ENCODE measurements at places on chromosomes 1 and 21.

- DNase-seq = no peak
These were observed 39.5 kb downstream of the BACH1 start for GRCh38 chr21:29338256-29338655.

DNA sequence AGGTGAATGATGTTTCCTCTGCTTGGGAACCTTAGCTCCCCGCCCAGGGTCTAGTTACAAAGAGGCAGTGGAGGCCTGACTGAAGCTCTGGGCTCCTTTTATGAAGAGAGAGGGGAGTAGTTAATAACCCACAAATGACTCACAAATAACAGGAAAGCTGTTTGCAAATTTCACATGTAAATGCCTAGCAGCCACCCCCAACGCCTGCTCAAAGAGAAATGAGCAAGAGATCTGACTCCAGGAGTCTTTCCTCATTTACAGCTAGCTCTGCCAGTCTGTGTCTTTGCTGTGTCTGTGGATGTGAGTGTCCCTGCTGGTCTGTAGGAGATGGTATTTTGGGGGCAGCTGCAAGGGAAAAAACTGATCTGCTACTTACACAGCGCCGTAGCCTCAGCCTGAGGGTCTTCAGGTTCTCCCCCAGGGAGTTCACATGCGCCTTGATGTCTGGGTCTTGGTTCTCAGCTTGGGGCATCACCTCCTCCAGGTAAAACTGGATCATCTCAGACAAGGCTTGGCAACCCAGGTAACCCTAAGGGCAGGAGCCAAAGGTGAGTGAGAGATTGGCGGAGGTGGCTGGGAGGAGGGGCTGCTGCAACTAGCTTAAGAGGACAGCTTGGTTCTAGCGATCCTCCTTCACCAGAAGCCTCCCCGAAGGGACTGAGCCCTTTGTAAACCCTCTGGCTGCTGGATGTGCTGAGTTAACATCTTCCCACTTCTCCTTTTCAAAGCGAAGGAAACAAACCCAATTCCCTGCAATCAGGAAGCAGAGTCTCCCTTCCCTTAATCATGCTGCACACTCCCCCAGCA, at the start of gene IL19:
Gene IL19 (plus strand): TSS at position 243 of the 807 bp plus-strand sequence. CDS start 65,890 bp downstream, outside the sequence.
- DNase-seq = no peak

- no peak for DNase-seq
These were observed 256.7 kb downstream of the COL11A1 start for GRCh38 chr1:102851616-102852015.

DNA sequence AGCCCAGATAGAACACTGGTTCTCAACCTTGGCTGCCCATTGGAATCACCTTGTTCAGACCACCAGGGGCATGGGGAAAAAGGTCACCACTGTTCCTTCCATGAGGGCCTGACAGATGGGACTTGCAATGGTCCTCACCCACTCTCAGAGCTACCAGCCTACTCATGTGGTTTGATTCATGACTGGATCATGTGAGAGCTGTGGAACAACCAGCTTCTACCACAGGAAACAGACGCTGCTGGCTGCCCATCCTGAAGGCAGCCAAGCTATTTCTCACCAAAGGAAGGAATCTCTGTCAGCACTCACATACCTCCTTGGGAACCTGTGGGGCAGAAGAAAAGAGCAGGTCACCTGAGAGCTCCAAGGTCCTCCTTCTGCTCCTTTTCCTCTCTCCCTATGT, 53.6 kb downstream of the CAPN8 start:
- no peak for DNase-seq

DNA sequence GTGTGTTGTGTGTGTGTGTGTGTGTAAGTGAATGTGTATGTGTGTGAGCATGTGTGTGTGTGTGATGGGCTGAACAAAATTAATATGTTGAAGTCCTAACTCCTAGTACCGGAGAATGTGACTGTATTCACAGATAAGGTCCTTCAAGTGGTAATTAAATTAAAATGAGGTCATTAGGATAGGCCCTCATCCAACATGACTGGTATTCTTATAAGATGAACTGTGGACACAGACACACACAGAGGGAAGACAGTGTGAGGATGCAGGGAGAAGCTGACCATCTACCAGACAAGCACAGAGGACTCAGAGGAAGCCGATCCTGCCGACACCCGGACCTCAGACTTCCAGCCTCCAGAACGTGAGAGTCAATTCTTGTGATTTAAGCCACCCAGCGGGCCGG, 91.2 kb upstream of the PGBD5 start:
- no peak for DNase-seq

- DNase-seq = no peak
These were observed 409.9 kb upstream of the ESRRG start for GRCh38 chr1:217133092-217133491.

- DNase-seq = no peak
These were observed 20.9 kb upstream of the TMEM222 start for GRCh38 chr1:27301052-27301422.

- DNase-seq = no peak
These were observed 78.4 kb upstream of the POU3F1 start for GRCh38 chr1:38125016-38125415.

- DNase-seq = no peak
These were observed 67.5 kb upstream of the RGS7 start for GRCh38 chr1:241424480-241424971.

GRCh38 chr1:114319418-114319817, 165.7 kb upstream of the SYT6 start:
- no peak for DNase-seq

DNA sequence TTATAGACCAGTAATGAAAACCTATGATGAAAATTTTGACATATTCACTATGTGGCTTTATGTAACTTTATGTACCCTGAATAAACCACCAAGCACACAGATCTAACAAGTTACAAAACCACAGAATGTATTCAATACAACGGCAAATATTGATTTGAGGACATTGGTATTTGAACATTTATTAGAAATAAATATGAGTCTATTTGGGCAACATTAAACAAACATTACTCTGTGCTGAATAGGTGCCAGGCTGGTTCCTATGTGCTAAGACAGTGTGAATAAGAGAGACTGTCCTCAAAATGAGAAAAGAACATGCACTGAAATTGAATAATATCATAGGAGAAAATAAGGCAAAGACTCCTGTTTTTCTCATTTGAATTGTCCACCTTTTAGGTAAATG, 1341.2 kb downstream of the PLA2G4A start:
- no peak for DNase-seq

DNA sequence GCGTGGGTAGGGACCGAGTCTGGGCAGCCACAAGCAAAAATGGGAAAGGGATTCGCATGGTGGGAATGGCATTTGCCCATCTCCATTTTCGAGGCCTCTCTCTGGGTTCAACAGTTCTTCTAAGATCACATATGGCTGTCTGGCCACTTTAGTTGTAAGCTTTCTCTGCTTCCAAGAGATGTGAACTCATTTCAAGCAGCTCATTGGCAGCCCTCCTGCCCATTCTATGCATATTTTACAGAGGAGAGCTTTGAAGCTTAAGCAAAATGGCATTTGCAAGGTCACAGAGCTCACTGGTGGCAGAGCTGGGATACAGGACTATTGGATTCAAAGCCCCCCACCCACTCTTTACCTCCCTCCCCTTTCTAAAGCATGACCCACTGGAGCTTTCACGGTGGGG, 93.7 kb downstream of the HHIPL2 start:
- no peak for DNase-seq

DNA sequence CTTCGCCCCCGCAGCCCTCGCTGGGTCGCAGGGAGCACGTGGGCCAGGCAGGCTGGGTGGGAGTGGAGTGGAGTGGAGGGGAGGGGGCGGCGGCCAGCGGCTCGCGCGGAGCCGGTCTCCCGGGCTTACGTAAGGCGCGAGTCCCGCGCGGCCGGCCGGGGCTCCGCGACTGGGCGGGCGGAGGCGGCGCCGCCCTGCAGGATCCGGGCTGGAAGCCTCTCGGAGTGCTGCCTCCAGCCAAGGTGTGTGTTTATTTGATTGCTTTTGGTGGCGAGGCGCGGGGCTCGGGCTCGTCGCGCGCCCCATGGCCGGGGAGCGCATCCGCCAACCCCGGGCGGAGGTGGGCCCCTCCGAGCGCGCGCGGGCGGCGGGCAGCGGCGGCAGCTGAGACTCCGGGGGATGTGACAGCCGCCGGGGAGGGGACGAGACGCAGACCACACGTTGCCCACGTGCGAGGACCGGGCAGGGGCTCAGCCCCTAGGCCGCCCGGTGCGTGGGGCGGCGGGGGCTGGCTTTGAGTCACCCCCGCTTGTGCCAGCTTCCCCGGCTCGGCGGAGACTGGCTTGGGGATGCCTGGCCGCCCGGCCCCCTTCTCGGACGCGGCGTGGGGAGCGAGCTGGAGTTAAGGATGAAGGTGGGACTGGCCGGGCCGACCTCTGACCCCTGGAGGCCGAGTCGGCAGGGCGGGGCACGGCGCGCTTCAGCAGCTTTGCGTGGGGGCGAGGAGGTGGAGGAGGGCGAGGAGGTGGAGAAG, 402 bp upstream of the AK4 start:
- no peak for DNase-seq

DNA sequence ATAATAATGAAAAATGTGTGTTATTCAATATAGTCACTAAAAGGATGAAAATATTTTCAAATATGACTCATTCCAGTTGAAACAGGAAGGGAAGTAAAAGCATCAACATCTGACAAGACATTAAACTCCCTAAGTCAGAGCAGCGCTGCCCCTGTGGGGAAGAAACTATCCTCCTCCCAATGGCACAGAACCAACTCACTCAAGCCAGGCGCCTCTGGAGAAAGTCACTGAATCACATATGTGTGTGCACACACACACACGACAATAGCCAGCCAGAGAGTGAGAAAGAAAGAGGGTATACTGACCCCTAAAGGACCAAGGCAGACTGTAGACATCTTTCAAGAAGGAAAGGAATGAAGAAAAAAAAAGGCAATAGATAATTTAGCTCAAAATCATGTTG, 126.9 kb downstream of the SETD4 start:
- no peak for DNase-seq

DNA sequence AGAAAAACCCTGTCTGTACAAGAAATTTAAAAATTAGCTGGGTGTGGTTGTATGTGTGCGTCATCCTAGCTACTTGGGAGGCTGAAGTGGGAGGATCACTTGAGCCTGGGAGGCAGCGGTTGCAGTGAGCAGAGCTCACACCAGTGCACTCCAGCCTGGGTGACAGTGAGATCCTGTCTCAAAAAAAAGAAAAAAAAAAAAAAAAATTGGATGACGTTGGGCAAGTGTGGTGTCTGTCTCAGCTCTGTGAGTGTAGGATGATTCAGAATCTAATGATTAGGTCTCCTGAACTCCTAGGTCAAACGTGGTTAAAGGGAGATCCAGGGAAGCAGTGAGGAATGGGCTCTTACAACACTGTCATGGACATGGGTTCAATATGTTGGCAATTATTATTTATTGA, 435.9 kb downstream of the KIF26B start:
- DNase-seq = no peak

DNA sequence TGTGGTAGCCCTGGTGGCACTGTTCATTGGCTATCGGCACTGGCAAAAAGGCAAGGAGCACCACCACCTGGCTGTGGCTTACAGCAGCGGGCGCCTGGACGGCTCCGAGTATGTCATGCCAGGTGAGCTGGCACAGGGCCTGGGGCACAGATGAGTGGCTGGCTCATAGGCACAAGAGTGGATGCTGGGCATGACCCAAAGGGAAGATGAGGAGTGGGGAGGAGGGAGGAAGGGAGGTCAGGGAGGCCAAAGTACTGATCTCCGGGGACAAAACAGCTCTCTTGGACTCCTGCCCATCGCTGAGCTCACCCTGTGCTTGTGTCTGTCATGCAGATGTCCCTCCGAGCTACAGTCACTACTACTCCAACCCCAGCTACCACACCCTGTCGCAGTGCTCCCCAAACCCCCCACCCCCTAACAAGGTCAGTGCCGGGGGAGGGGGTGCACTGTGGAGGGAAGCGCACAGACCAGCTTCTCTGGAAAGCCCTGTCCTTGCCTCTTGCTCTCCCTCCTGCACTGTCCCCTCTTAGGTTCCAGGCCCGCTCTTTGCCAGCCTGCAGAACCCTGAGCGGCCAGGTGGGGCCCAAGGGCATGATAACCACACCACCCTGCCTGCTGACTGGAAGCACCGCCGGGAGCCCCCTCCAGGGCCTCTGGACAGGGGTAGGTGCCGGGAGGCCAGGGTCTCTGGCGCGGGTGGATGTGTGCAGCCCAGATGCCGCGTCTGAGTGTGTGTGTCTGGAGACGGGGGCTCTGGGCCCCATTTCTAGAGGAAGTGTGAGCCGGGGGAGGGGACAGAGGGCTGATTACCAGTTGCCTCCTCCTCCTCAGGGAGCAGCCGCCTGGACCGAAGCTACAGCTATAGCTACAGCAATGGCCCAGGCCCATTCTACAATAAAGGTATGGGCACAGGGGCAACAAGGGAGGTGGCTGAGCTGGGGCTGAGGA, 7.3 kb upstream of the LRRC71 start:
- no peak for DNase-seq

DNA sequence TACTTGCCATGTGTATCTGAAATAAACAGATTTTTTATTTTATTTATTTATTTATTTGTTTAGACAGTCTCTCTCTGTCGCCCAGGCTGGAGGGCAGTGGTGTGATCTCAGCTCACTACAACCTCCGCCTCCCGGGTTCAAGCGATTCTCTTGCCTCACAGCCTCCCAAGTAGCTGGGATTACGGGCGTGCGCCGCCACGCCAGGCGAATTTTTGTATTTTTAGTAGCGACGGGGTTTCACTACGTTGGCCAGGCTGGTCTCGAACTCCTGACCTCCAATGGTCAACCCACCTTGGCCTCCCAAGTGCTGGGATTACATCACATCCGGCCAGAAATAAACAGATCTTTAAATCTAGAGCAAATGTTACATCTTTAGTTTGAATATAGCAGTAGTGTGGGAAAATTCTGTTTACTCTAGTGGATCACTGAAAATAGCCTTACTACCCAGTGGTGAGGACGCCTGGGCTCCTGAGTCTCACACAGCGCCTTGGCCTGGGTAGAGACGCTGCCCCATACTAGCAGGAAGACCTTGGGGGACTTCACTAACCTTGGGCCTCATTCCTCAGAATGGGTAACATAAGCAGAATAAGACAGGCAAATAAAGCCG, 709 bp downstream of the GART start:
- DNase-seq = no peak

DNA sequence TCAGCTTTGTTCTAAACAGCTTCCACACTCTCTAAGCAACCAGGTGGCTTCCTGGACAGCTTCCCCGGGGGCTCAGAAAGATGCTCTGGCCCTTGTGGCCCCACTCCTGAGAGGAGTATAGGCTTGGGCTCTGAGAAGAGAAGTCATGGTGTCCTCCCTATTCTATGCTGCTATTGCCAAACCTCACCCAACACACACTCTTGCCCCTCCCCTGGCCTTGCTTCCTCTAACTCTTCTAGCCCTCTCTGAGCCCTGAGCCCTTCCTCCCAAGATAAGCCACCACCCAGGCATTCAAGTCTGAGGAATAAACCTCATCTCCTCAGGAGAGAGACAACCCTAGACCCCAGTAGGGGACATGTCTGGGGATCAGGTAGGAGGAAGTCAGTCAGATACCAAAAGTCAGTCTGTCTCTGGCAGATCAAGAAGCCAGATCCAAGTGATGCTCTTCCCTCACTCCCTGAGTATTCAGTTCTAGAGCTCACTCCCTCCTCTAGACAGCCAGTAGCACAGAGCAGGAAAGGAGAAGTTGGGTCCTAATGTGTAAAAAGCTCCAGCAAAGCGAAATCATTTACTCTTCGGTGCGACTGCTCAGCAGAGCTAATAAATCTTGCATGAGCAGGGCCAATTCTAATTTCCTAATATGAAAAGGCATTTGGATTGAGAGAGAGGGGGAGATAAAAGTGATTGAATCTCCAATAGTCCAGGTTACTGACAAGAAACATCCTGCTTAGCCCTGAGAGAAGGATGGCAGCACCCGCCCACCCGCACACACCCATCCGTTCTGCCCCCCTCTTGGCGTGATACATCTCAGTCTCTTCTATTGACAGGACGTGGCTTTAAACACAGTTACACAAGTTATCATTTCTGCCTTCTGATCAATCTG, 50.5 kb downstream of the DMAP1 start:
- no peak for DNase-seq

GRCh38 chr1:46315669-46316403, 12.3 kb downstream of the UQCRH start:
- no peak for DNase-seq
